ENCODE measurements at places on chromosomes 3 and 15.

DNA sequence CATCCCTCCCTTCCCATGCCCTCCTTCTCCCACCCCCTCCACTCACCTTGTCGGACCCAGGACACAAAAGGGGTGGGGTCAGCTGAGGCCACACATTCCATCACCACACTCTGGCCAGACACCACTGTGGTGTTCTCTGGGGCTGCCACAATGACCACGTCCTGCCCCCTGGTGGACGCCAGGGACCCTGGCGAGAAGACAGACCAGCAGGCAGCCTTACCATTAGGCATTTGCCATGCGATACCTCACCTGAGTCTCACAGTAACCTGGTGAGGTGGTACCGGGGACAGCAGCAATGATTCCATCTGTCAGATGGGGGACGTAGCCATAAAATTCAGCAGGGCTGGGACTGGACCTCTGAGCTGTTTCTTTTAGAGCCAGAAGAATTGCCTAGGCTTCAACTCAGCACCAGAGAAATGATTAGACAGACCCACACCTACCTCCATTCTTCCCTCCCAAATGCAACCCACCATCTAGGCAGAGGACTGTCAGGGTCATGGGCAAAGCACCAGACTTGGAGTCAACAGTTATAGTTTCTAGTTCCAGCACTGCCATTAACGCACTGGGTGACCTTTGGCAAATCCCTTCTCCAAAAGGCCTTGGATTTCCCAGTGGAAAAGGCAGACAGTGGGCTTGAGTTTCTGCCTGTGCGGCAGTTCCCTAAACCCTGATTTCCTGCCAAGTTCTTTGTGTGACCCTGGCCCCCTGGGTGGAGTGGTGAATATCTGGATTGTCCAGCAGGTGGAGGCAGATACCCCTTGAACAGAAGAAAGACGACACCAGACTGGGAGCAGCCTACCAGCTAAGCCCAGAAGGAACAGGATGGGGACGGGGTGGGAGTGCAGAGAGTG, 21.8 kb downstream of the IGDCC4 start:
- DNase-seq, result no peak

DNA sequence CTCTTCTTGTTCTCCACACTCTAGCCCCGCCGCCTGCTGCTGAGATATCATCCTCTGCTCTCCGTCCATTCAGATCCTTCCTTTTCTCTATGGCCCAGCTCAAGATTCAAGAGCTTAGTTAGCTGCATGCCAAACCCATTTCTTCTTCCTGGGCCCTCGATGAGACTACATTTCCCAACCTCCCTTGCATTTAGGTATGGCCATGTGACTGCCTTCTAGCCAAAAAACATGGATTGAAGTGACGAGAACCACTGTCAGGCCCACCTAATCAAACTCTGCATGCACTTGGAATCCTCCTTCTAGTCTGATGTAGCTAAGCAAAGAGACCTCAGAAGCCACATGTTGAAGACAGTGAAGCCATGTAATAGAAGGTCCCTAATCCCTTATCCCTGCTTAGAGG, 308.2 kb downstream of the VPS13C start:
- no peak for DNase-seq

DNA sequence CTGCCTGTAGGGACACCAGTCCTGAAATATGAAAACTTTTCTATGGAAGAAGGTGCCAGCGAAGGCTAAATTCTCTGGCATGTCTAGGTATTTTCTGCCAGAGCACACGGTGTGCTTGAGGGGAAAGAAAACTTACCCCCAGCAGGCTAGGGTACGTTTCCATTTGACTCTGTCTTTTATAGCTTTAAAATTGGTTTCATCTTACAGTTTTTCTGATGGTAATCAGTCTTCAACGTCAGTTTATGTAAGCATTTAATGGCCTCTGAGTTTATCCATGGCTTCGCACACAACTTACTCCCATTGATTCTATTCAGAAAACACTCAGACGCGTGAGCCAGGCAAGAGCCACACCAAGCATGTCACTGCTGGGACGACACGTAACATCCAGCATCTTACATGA, 249.7 kb downstream of the ADAMTS17 start:
- DNase-seq, result no peak

DNA sequence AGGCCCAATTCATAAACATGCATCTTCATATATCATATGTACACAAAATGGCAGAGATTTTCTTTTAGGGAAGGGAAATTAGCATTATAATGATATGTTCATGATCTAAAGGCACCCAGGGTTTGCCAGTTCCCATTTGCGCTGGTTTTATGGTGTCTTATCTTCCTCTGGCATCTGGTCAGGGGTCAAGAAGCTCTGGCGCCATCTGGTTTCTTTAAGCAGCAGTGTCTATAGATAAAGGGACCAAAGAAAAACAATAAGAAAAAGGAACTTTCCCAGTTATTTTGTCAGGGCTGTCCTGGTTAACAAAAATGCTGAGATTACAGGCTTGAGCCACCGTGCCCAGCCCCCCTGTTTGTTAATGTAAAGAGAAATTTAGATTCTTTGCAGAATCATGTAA, 3.3 kb upstream of the DCP1A start:
- DNase-seq, result no peak

- no peak for DNase-seq
These were observed 48.6 kb downstream of the IMPG2 start for GRCh38 chr3:101271728-101272127.

Measured in stimulated activated CD8-positive, alpha-beta memory T cell treated with anti-CD3 and anti-CD28 coated beads, Interleukin-7, amount 100 ng/mL, for 4 hours (primary cell).